ENCODE measurements at places on chromosomes 16 and 17. TPM values are rescaled to one million over a fixed set of nuclear protein-coding genes. Genes with fewer than 3 reads are reported as not detected.

Gene ALG1
- total RNA-seq = 41.3 TPM

Gene SLC52A1
- total RNA-seq = 1.2 TPM

Gene NTN1
- 0.38 TPM for total RNA-seq

Gene KRT39
- not detected for total RNA-seq

Gene SLC13A2
- total RNA-seq = 0.15 TPM

Gene DNAAF1
- 0.20 TPM for total RNA-seq

Gene GINS2
- total RNA-seq = 29.9 TPM

Gene RNF222
- total RNA-seq = not detected

Gene LHX1
- total RNA-seq = 2.2 TPM

Gene COPRS
- 152 TPM for total RNA-seq

Gene TBC1D3C
- total RNA-seq = not detected

Gene PRKCB
- total RNA-seq = 0.24 TPM

Gene CMTM1
- 0.79 TPM for total RNA-seq

Gene CD300E
- not detected for total RNA-seq

Gene BRIP1
- total RNA-seq = 3.1 TPM

Gene ABCA6
- not detected for total RNA-seq

Gene APOH
- total RNA-seq = 3.0 TPM

Gene GPRC5B
- 26.3 TPM for total RNA-seq

Gene KRT24
- not detected for total RNA-seq

Gene SLC16A6
- 0.53 TPM for total RNA-seq

Gene GUCY2D
- total RNA-seq = not detected

Gene CA4
- total RNA-seq = not detected

Gene ABI3
- not detected for total RNA-seq

Gene CDH5
- 0.09 TPM for total RNA-seq

Gene G6PC1
- not detected for total RNA-seq

Gene RUNDC3A
- total RNA-seq = 0.57 TPM

Gene TNK1
- 1.3 TPM for total RNA-seq

Gene TVP23A
- 0.11 TPM for total RNA-seq

Gene ZNF597
- 1.1 TPM for total RNA-seq

Gene SNAI3
- total RNA-seq = 0.19 TPM

Gene TBC1D3H
- total RNA-seq = not detected

Gene KRTAP4-5
- total RNA-seq = not detected

Gene SLC5A11
- total RNA-seq = 0.31 TPM

Gene IRF8
- 0.38 TPM for total RNA-seq

Gene CD79B
- not detected for total RNA-seq

Gene RNF157
- 6.0 TPM for total RNA-seq

Gene MGAT5B
- 24.9 TPM for total RNA-seq

Gene GPR139
- total RNA-seq = not detected

Gene RDM1
- 3.4 TPM for total RNA-seq

Gene LCMT1
- 38.4 TPM for total RNA-seq

Gene KRTAP3-1
- not detected for total RNA-seq

Gene GNGT2
- 0.63 TPM for total RNA-seq

Gene PYDC1
- not detected for total RNA-seq

Gene PPP1R27
- total RNA-seq = 0.10 TPM
